ENCODE measurements at places on chromosomes 5 and 9.

DNA sequence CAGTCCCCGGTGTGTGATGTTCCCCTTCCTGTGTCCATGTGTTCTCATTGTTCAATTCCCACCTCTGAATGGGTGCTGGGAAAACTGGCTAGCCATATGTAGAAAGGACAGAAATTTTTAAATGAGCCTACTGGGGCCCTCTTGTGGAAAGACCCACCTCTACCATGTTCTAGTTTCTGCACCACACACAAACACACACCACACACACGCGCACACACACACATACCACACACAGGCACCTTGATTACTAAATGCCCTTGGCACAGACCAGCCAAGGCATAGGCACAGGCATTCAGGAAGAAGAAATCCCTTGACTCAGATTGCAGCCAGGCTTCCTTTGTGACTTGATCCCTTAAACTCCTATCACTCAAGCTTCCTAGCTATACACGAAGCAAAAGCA is 60.5 kb downstream of the SIL1 start:
- peak; percentile 30 for DNase-seq

GRCh38 chr9:130331573-130331972 is 66.0 kb downstream of the HMCN2 start:
- DNase-seq, result peak; percentile 83

DNA sequence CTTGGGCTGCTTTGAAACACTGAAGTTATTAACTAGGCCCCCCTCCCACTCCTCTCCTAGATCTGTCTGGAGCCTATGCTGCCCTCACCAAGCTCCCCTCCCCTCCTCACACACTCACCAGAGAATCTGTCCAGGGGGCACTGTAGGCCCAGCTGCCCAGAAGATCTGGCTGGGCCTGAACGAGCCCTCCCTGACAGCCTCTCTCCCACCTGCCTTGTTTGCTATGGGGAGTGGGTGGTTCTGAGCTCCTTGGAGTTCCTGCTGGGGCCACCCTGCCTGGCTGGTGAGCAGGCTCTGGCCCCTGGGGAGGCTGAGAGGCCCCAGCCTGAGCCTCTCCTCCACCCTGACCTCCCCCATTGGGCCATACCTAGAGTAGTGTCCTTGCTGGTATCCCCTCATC is 75.1 kb downstream of the PSD2 start:
- peak; percentile 30 for DNase-seq

- DNase-seq, result no peak
Measured at GRCh38 chr9:90860382-90860781, 58.8 kb downstream of the SYK start.

GRCh38 chr5:133482028-133482427 is 130.3 kb downstream of the FSTL4 start:
- DNase-seq, result no peak

- DNase-seq, result no peak
Measured at GRCh38 chr9:37174247-37174646, 53.9 kb downstream of the ZCCHC7 start.
